NCI-H460 (cell line): ENCODE measurements at places on chromosomes 3 and 15. TPM values are rescaled to one million over a fixed set of nuclear protein-coding genes. Genes with fewer than 3 reads are reported as not detected.

GOLGA8T gene
- 0.35 and 0.52 TPM in 2 replicates for total RNA-seq

SEMA6D gene
- 0.02 and 0.09 TPM in 2 replicates for total RNA-seq

EPHB1 gene
- total RNA-seq = 0.05 and 0.40 TPM in 2 replicates

DUOX2 gene
- 0.02 TPM in 1 of 2 replicates, not detected in the other for total RNA-seq

SCN11A gene
- not detected in 2 replicates for total RNA-seq

IL16 gene
- total RNA-seq = not detected in 2 replicates

RSL24D1 gene
- total RNA-seq = 232 and 256 TPM in 2 replicates

MEX3B gene
- total RNA-seq = 3.6 and 5.2 TPM in 2 replicates

DNA sequence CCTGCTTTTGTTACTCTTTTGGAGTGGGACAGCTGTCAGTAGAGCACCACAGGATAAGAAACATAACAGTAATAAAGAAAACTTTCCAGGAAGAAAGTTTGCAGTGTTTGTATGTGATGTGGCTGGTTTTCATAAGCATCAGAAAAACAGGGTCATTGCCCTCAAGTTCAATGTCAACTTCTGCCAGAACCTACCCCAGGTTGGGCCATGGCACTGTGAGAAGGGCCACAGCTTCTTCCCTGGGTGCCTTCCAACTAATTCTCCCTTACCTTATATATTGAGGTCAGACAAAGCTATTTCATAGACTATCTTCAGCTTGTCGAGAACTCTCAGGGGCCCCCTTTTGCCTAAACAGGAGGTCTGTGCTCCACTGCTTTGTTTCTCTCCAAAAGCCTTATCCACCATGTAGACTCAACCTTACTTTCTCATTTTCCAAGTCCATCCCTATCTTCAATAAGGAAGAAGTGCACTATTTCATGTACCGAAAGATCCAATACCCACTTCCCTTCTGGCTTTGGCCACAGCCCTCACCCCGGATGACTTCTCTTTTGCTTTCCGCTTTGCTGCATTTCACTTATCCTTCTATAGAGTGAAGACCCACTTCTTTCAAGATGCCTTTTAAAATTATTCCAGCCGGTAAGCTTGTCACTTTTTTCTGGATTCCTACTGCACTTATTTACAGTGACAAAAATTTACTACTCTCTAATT lies 38.2 kb upstream of the PLCL2 start:
- no peak for DNase-seq

DNA sequence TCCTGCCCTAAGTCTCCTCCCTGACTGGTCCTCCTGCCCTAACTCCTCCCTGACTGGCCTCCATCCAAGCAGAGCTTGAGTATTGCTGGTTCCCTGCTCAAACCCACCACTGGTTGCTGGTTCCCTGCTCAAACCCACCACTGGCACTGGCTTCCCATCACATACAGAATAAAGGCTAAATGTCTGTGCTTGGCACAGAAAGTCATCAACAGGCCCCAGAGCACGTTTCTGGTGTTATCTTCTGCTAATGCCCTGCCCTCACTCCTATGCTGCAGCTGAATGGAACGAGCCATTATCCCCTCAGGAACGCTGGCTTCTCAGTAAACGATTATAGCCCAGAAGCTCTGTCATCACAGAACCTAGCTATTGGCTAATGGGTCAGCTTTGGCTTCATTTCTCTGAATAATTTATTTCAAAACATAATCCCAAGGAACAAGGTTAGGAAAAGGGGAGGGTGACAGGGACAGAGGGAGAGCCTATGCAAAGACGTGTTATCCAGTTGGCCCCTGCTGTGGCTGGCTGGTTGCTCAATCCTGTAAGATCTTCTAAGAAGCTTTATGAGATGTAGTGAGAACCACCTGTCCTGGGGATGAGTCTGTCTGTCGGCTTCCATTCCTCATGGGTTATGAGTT lies 6.3 kb upstream of the MUC20 start:
- no peak for DNase-seq

- DNase-seq = no peak
Measured at GRCh38 chr3:50445919-50446318, 57.5 kb downstream of the CACNA2D2 start.

GRCh38 chr15:87348746-87349145 lies 907.8 kb downstream of the NTRK3 start:
- DNase-seq = no peak
